ENCODE measurements at places on chromosomes 6 and 20. TPM values are rescaled to one million over a fixed set of nuclear protein-coding genes. Genes with fewer than 3 reads are reported as not detected.

BPIFA1 gene
- polyA plus RNA-seq: not detected

TOMM6 gene
- 377 TPM for polyA plus RNA-seq

GABBR1 gene
- polyA plus RNA-seq: 11.3 TPM

TREML2 gene
- polyA plus RNA-seq: 34.2 TPM

PAX1 gene
- not detected for polyA plus RNA-seq

MAP7 gene
- 0.19 TPM for polyA plus RNA-seq

SIRPD gene
- not detected for polyA plus RNA-seq

PPP1R3G gene
- polyA plus RNA-seq: not detected

OLIG3 gene
- polyA plus RNA-seq: not detected

CNPY3 gene
- 153 TPM for polyA plus RNA-seq

OPRM1 gene
- not detected for polyA plus RNA-seq

RHAG gene
- polyA plus RNA-seq: not detected

CDH4 gene
- not detected for polyA plus RNA-seq

CYP21A2 gene
- not detected for polyA plus RNA-seq

SLC17A4 gene
- polyA plus RNA-seq: not detected

PKIB gene
- 0.68 TPM for polyA plus RNA-seq

BFSP1 gene
- polyA plus RNA-seq: not detected

MBOAT1 gene
- 0.14 TPM for polyA plus RNA-seq

NOTCH4 gene
- 10.0 TPM for polyA plus RNA-seq

POU3F2 gene
- polyA plus RNA-seq: not detected

CAP2 gene
- not detected for polyA plus RNA-seq

NT5E gene
- 190 TPM for polyA plus RNA-seq

LAMA4 gene
- polyA plus RNA-seq: not detected

ZNF831 gene
- 2.6 TPM for polyA plus RNA-seq

SMIM8 gene
- polyA plus RNA-seq: 15.6 TPM

ID4 gene
- polyA plus RNA-seq: not detected

DNAH8 gene
- polyA plus RNA-seq: not detected

SEC23B gene
- 55.5 TPM for polyA plus RNA-seq

SLC4A11 gene
- not detected for polyA plus RNA-seq

RIN2 gene
- not detected for polyA plus RNA-seq

C4B gene
- polyA plus RNA-seq: 0.60 TPM

SNHG17 gene
- 37.4 TPM for polyA plus RNA-seq

EFCAB8 gene
- polyA plus RNA-seq: not detected

BACH2 gene
- 61.7 TPM for polyA plus RNA-seq

NKAIN2 gene
- not detected for polyA plus RNA-seq

DEFB132 gene
- polyA plus RNA-seq: not detected

DLL1 gene
- 0.19 TPM for polyA plus RNA-seq

MUC21 gene
- not detected for polyA plus RNA-seq

DEFB129 gene
- not detected for polyA plus RNA-seq

HRH3 gene
- polyA plus RNA-seq: not detected

TXNDC5 gene
- polyA plus RNA-seq: 209 TPM

CLVS2 gene
- polyA plus RNA-seq: not detected
